Adrenal gland (tissue), 19 donors: ENCODE measurements at places on chromosomes 11 and 22. TPM values are rescaled to one million over a fixed set of nuclear protein-coding genes. Genes with fewer than 3 reads are reported as not detected.

The OR52H1 gene
- not detected for polyA plus RNA-seq

- H3K4me3 ChIP-seq, result no peak overlapping the region
- no peaks in the 10 kb centered on the region for H3K36me3 ChIP-seq
- H3K4me1 ChIP-seq, result no peaks in the 10 kb centered on the region
- no peak overlapping the region for H3K27ac ChIP-seq
These were observed 23.2 kb upstream of the FLI1 start for GRCh38 chr11:128670631-128671030.

GRCh38 chr11:126823274-126823673 is 177.3 kb downstream of the KIRREL3 start:
- no peak for DNase-seq
- H3K36me3 ChIP-seq, result no peaks in the 10 kb centered on the region
- H3K4me3 ChIP-seq, result no peak overlapping the region
- no peaks in the 10 kb centered on the region for H3K27me3 ChIP-seq
- no peaks in the 10 kb centered on the region for H3K4me1 ChIP-seq

The SAA1 gene
- 91.0 TPM for polyA plus RNA-seq

The BEST1 gene
- polyA plus RNA-seq, result 6.8 TPM

The MMP3 gene
- not detected for polyA plus RNA-seq

The FGF4 gene
- not detected for polyA plus RNA-seq
